ENCODE measurements at places on chromosomes 4 and X.

GRCh38 chrX:110584083-110584482, 211.5 kb downstream of the CHRDL1 start:
- no peak for DNase-seq

DNA sequence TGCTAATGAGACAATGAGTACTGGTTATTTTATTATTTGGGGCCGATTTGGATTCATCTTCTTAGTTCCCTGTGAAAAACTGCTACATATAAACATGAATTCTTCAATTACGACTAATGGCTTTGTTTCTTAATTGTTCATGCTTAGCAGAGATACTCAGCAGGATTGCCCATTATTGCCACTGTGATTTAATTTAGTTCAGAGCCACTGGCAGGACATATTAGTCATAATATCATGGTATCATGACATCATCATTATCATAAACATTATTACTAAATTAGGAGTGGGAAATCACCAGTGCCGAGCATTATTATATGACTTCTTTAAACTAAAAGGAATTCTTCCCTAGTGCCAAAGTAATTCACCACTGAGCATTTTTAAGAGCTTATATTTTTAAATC, 201.4 kb downstream of the SPOCK3 start:
- no peak for DNase-seq

DNA sequence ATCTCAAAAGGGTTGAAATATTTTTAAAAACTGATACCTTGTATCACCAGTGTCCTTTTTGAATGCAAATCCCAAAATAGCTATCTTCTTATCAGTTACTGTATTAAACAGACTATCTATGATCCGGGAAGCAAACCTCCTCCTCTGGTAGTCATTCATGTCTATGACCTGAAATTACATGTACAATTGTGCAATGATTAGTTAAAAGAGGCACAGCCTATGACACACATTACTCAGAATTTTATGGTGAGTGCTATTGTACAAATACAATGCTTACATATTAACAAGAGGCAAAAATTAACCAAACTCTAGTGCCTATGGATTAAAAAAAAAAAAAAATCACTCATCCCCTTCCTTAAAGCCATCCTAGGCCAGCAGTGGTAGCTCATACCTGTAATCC, 21.7 kb downstream of the UGDH start:
- DNase-seq, result no peak

DNA sequence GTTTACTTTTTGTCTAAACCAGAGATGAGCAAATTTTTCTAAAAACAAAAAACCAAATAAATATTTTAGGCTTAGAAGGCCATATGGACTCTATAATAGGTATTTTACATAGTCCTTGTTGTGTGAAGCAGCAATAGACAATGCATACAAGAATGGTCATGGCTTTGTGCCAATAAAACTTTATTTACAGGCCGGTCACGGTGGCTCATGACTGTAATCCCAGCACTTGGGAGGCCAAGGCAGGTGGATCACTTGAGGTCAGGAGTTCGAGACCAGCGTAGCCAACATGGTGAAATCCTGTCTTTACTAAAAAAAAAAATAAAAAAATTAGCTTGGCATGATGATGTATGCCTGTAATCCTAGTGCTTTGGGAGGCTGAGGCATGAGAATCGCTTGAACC, 227.6 kb downstream of the CBR4 start:
- DNase-seq, result no peak

GRCh38 chr4:153114771-153115321, 89.4 kb upstream of the TRIM2 start:
- DNase-seq, result no peak

DNA sequence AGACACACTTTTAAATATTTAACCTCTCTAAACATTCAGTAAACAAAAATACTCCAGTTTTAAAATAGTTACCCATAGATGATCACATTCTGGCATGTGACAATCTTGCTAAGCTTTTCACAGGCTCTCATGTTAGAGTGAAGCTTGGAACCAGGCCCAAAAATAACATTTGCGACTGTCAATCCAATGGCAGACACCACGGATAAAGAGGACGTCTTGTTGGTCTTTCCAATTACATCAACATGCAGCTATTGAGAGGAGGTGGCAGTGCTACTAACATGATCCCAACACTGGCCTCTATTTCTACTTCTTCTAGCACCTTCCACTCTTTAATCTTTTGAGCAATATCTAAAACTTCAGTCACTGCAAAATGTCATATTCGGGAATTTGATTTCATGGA, 970.8 kb upstream of the TENM3 start:
- DNase-seq, result no peak

DNA sequence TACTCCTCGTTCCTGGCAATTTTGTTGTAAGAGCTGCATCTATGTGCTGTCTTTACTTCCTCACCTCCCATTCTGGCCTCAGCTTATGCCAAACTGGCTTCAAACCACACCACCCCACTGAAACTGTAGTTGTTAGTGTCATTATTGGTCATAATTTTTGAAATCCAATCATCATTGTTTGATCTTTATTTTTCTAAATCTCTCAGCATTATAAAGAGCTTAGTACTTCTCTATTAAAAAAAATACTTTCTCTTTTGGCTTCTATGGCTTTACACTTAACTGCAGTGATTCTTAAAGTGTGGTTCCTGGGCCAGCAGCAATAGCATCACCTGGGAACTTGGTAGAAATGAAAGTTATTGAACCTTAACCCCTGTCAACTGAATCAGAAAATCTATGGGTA, 83.5 kb upstream of the GRPR start:
- no peak for DNase-seq

DNA sequence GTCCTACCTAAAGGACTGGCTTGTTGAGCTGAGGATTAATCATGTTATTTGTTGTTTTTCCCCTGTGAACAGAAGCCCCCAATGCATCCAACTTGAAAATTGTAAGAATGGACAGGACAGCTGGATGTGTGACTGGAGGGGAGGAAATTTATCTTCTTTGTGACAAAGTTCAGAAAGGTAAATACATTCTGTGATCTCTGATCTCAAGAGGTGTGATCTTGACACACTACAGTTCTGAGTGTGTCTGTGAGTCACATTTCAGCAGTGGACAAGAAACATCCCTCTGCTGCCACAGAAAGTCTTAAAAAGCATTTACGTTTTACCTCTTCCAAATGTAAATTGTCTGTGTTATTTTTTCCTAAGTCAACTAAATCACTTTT, 79.3 kb downstream of the NFKB1 start:
- DNase-seq, result no peak

- no peak for DNase-seq
These were observed 34.8 kb upstream of the MUC7 start for GRCh38 chr4:70437197-70437596.

DNA sequence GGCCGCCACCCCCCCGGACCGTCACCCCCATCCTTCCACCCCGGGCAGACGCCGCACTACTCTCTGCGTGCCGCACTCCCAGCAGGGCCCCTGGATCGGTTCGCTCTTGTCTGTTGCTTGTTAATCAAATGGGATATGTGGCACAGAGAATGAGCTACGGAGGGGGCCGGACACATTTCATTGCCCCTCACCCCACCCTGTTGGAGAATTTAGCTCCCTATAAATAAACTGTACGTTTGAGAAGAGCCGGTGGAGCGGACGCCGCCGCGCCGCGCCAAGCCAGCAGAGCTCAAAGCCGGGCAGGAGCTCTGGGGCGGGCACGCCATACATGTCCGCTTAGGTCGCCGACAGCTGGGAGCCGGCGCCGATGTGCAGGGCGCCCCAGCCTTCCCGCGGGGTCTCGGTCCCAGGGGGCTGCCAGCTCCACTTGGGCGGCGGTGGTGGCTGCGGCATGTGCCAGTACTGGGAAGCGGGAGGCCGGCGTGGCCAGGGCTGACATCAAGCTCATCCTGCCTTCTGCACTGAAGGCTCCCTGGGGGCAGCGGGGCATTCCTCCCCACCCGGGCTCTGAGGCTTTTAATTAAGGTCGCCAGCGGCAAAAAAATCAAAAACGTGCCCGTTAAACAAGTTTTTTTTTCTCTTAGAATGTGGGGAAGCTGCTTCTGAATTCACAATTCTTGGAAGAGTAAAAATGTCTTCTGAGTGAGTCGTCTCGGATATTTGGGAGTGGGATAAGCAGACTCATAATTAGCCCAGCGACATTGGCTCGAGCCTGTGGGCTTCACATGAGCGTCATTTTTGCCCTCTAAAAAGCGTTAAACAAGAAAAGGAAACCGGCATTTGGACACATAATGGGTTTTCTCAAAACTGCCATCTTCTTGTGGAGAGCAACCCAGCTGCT, 1.1 kb upstream of the PCDH19 start:
- DNase-seq, result no peak

GRCh38 chrX:56569378-56570057, 6.1 kb downstream of the UBQLN2 start:
- DNase-seq, result peak; percentile 24

GRCh38 chr4:159162576-159162975, 59.7 kb downstream of the RAPGEF2 start:
- no peak for DNase-seq

DNA sequence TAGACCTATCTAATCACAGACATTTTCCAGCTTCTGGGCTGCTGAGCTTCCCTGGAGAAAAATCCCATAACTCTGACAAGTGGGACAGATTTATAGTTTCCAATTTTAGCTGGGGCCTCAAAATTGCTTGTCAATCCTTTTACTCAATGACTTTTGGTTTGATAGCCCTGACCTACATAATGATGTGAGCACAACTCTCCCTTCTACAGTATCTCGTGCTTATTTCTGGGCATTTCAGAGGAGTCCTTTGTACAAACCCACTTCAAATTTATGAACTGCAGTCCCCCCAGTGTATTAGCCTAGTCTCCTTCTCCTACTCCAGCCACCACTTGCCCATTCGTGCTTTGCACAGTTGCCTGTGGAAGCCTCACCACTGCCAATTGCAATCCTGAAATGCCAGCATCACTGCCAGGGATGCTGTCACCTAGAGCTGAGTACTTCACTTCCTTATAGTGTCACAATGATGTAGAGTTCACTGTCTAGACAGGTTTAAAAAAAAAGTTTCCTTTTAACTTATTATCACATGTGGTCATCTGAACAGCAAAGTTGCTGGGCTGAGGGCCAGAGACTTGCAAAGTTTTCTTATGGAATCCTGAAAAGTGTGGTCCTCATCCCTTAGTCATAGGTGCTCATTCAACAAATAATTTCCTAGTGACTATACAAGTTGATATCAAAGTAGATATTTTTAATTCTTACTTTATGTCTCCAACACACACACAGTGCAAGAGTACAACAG, 21.2 kb downstream of the TRAM1L1 start:
- no peak for DNase-seq

DNA sequence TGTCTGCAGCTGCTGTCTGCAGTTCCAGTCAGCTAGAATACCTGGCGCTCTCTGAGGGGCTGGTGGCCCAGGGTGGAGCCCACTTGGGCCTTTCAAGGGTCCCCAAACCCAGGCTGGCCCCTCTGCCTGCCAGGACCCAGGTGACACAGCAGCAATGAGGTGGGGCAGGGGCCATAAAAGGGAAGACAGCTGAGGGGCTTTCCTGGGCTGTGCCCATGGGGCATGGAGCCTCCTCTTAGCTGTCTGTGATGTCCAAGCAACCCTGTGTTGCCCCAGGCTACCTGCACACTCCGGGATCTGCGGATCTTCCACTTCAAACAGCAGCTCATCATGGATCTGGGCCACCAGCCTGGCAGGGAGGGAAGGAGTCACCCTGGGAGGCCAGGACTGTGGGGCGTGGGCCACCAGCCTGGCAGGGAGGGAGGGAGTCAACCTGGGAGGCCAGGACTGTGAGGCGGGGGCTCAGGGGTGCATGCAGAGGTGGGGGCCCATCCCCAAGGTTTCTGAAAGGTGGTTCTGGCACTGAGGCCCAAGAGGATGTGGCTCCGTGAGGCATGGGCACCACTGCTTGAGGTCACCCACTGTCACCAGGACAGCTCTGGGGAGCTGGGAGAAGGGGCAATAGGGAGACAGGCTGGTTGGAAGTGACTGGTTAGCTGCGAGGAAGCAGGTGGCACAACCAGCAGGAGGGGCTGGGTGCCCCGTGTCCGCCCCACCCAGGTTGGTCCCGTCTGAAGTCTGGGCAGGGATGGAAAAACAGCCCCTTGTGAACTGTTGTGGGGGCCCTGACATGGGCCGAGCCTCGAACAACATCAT, 16.3 kb downstream of the NAT8L start:
- DNase-seq, result no peak

DNA sequence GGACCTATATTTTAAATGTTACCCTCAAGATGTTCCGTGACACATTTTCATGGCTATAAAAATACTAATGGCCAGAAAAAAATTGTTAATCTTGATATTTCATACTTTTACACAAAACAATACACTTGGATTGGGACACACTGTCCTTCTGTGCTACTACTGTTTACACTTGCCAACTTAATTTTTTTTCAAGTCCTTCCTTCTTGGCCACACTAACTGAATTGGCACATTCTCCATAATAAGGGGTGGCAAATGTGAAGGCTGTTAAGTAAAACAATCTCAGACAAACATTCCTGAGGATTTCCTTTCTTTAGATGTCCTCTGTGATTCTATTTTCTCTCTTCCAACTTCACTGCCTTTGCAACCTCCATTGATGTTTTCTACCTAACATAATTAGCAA, 225.8 kb downstream of the IQCM start:
- DNase-seq, result no peak

- no peak for DNase-seq
These were observed 5.9 kb downstream of the ZFYVE28 start for GRCh38 chr4:2412534-2412884.

- DNase-seq, result no peak
These were observed 101.3 kb downstream of the LARP1B start for GRCh38 chr4:128162434-128162833.

DNA sequence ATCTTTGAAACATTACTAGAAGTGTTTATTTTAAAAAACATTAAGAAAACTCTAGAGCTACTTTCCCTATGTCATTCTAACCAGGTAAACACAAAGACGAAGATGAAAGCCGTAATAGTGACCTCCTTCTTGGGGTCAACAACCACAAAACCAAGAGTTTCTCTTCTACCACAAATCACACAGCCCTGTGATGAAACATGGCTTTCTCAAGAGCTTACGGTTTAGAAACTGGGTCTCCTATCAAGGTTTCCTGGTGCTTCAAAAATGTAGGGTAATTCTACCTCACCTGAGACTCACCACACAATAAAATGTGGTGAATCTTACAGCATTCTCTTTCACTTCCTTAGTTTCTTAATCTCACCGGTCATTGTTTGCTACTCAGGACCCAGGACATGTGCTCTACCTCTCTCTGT, 50.9 kb downstream of the CORIN start:
- DNase-seq, result peak; percentile 66

- DNase-seq, result no peak
These were observed 36.9 kb downstream of the FHDC1 start for GRCh38 chr4:152972821-152973628.

GRCh38 chr4:180105362-180105761, 2137.8 kb upstream of the TENM3 start:
- no peak for DNase-seq

DNA sequence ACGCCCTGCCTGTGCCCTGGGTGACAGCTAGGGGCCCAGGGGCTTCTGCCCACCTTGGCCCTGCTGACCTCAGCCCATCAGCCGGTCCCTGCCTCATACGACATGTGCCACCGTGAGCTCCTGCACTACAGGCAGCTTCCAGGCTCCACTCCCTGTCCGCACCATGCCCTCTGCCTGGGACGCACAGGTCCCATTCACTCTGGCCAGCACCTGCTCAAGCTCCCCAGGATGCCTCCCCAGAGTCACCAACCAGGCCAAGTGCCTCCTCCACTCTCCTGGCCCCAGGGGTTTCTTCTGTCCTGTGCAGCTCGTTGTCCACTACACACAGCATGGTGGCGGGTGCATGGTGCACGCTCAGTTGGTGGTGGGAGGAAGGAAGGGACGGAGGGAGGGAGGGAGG, 20.2 kb upstream of the MRFAP1 start:
- no peak for DNase-seq

- no peak for DNase-seq
These were observed 88.6 kb upstream of the MXRA5 start for GRCh38 chrX:3435057-3435456.

Data from NB4 (cell line).